Hematopoietic multipotent progenitor cell treated with erythropoietin and hydrocortisone succinate and interleukin-3 and kit ligand, for 6 days (in vitro differentiated cells): ENCODE measurements at places on chromosomes 12 and 14.

- no peak for DNase-seq
Observed at GRCh38 chr12:4974217-4974616, 64.5 kb downstream of the KCNA1 start.

GRCh38 chr12:52794479-52795331, 1.2 kb downstream of the KRT3 start:
- DNase-seq, result peak; percentile 24

- no peak for DNase-seq
Observed at GRCh38 chr12:28800129-28800528, 348.9 kb upstream of the FAR2 start.

- peak; percentile 26 for DNase-seq
Observed at GRCh38 chr12:119642986-119643385, 24.9 kb upstream of the PRKAB1 start.

DNA sequence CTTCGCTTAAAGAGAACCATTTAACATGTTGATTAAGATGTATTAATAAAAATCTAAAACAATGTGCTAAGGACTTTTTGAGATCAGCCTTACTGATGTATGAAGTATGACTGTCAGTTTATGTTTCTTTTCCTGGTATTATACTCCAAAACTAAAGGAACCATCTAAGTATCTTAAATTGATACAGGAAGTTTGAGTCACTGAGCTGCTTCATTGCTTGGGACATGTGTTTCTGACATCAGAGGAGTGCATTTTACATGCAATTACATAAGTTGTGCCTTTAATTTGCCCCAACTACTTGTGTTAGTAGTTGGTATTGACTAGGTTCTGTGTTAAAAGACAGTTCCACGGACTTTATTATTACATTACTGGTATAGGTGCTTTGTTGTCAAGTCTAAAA, 50.9 kb downstream of the PROX2 start:
- no peak for DNase-seq

DNA sequence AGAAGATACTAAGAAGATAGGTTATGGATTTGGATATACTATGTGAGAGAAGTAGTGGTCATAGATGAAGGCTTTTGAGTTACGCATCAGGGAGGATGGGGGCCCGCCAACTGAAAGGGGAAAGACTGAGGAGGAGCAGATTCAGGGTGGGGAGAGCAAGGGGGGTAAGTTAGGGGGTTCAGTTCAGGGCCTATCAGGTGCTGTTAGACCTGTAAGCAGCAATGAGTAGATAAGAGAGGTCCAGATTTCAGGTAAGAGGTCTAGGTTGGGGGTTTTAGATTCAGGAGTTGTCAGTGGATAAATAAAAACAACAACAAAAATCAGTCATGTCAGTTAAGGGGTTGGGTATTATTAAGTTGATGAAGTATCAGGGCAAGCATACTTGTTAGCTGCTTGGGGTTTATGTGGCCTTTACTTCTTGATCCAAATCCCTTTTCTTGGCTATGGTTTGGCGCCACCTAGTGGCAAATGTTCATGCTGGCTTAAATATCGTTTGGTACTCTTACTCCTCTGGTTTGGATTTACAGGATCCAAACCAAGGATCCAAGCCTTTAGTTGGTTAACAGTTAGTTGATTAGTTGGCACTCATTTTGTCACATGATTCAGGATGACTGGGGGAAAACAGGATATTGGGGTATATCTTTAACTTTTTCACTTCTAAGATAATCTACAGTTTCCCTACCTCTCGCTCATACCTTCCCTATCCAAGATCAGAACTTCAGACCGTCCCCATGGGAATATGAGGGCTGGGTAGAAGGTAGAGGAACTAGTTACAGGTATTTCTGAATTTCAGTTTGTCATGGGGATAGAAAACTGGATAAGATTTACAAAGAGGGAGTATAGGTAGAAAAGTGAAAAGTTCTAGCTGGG, 65.1 kb downstream of the PCNX1 start:
- peak; percentile 93 for DNase-seq

DNA sequence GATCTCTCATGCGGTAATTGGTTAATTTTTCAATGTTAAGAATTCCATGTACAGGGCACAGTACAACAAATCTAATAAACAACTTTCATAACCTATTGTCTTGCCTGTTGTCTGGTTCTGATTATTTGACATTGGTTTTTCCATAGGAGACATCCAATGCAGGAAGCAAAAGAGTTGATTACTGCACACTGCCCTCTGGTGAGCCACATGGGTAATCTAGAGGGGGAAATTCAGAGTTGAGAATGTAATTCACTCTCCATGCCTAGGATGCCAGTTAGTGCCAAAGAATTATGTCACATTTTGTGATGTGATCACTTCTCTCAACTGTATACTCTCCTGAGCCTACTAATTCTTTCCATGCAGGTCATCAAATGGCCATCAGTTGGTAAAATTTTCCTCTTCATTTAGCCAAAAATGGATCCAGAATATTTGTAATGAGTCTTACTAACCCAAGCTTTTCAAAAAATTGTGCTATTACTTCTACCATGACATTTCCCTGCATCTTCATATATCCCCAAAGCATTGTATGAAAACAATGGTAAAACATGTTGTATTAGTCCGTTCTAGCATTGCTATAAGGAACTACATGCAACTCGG, 17.7 kb upstream of the CCDC91 start:
- DNase-seq, result peak; percentile 76

GRCh38 chr14:97995038-97995437, 1197.9 kb downstream of the VRK1 start:
- DNase-seq, result no peak

GRCh38 chr14:105180592-105181548, at the start of gene NUDT14:
TSS of gene NUDT14 (minus strand) at chr14:105181312. CDS start at chr14:105181209, 103 bp downstream.
- peak; percentile 77 for DNase-seq

GRCh38 chr12:82436354-82436753, 78.0 kb downstream of the METTL25 start:
- DNase-seq, result no peak

DNA sequence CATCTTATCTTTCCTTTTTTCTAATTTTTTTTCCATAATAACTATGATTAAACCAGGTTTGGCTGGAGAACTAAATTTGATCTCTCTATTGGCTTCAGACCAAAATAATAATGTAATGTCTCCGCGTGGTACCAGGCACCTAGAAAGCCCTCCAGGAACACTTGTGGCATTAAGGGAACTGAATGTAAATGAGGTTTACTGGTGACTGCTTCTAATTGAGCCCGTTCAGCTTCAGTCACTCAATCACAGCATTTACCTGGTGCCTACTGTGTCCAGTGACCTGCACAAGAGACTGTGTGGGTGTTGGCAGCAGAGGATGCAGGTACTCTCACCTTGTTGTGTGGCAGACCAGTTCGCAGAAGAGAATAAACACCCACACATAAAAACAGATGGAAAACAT, 302.5 kb downstream of the DPF3 start:
- DNase-seq, result no peak

DNA sequence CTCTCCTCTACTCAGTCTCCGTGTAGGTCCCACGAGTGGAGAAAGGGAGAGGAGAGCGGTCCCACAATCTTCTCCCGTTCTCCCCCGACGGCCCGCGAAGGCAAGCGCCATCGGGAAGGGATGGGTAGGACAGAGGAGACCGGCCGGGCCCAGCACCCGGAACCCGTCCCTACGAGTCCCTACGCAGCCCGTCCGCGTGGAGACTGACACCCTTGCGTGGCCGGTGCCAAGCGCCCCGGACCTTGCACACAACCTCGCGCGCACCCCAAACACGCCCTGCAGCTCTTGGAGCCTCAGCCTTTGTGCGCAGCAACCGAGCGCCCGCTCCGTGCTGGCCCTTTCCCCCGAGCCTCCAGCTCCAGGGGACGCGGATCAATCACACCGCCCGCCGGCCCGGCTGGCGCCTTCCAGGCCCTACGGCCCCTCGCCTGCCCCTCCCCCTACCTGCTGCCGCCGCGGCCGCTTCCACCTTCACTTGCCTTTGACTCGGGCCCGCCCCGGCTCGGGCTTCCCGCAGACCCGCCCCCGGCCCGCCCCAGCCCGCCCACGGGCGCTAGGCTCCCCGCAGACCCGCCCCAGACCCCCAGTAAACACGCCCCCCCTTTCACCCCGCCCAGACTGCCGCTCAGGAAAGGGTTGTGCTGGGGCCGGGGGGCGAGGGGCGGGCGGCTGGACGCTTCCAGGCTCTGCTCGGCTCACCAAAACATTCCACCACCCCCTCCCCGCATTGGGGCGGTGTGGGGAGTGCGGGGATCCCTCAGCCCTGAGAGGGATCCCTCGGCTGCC, at the start of gene NDRG2:
Gene NDRG2, minus strand, starts transcription at position 477 of the 786 bp plus-strand sequence. CDS start 1,746 bp downstream, outside the sequence.
- DNase-seq, result peak; percentile 70

DNA sequence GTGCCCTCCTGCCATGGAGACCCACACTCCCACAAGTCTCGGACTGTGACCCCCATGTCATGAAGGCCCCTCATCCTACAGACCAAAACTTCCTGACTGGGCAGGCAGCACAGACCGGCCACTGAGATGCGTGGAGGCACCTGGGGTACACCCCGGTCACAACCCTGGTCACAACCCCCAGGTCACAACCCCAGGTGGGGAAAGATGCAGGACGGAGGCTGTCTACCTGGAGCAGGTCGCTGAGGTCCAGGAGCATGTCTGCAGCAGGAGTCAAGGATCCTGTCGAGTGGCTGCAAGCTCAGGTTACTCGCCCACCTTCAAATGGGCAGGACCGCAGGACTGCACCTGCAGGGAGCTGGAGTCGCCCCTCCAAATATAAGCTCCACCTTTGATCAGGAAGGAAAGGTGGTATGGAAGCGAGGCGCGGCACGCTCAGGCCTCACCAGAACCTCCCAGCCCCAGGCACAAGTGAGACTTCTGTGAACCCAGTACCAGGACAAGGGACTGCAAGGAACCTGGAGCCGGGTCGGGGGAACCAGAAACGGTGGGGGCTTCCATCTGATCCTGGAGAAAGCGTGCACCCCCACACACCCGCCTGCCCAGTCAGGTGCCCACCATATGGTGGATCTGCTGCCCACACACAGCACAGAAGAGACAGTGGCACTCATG, 8.1 kb downstream of the BTBD6 start:
- no peak for DNase-seq

GRCh38 chr14:60840313-60840712, 105.8 kb downstream of the MNAT1 start:
- no peak for DNase-seq

DNA sequence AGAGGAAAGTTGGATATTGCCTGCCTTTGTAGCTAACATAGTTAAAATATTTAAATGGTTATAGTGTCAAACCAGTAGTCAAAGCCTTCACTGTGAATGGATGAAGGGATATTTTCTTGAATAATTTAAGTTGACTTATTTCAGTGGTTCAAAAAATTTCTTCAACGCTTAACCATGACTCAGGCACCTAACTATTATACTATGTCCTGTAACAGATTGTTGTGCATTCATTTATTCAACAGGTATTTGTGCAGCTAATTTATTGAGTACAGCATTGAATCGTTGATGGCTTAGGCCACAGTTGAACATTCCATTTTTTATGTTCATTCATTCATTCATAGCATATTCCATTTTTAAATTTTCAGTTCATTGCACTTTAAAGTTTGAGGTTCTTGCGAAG, 9.2 kb downstream of the HIF1A start:
- DNase-seq, result no peak

DNA sequence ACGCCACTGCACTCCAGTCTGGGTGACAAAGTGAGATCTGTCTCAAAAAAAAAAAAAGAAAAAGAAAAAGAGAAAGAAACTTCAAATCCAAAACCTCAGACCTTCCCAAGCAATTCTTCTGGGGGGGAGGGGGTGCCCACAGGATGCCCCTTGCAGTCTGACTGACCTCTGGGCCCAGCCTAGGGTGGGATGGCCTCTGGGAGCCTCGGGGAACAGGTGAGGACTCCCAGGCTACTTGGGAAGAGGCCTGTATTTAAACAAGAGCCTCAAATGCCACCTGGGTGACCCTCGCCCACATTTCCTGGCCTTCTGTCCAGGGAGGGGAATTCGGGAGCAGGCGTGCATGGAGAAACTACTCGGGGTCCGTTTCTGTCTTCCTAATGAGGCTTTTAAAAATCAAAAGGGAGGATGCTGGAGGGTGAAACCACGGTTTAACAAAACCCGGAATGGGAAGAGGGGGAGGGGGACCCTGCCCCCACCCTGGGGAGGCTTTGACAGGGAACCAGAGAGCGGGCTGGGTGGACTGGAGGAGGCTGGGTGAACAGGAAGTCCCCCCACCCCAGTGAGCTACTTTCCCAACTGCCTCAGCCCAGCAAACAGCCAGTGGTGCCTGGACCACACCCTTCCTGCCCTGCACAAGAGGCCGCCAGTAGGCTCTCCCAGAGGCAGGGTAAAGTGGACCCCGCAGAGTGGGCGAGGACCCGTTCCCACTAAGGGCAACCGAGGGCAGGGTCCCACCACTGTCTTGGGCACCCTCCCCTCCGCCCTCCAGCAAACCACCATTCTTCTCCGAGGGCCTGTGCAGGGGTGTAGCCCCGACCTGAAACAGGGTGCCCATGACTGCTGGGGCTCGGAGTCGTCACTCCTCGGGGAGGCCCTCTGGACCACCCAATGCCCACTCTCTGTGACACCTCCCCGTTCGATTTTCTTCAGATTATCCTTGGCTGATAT, 1.5 kb upstream of the FBRSL1 start:
- peak; percentile 84 for DNase-seq

DNA sequence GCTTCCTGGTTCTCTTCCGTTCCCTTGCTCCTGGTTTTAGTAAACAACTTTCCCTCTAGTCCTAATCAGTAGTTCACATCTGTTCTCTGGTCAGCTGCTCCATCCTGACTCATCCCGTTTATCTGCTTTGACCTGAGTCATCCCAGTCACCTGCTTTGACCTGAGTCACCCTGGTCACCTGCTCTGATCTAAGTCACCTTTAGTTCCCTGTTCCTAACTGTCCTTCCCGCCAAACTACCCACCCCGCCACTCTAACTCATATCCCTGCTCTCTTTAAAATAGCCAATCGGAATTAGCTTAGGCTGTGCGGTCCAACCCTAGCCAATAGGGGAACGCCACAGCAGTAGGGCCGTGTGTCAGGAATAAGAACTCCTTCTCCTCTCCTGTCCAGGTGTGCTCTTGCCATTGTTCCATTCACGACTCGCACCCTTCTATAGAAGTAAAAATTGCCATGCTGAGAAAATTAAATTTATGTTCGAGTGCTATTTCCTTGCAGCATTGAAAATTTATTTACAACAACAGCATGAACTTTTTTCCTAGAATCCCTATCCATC, 3.1 kb upstream of the ANKRD33 start:
- no peak for DNase-seq

DNA sequence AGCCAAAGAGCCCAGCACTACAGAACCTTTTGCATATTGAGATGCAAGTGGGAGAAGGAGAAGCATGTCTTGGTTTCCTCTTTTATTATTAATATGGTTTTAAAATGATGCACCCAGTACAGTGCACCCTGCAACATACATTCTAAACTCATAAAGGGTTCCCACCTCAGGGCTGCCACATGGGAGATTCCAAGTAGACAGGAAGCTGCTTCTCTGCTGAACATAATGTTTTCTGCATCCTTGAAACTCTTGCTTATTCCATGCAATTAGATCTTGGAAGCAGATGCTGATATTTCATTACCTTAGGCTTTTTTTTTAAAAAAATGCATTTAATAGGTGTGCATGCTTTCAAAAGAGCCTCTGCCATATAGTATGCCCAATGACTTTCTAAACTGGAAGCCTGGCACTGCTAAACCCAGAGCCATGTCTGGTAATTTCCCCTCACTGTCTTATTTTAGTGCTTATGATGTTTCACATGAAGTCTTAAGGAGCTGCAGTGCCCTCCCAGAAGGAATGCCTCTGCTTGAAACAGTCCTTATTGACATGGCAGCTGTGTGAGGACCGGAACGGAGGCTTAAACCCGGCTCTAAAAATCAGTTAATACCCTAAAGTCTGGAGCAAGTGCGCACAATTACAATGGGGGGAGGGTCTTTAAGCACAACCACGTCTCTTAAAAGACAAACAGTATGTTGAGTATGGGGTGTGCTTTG, 2.0 kb upstream of the SIX1 start:
- DNase-seq, result no peak

GRCh38 chr12:27787559-27787958, 7.5 kb upstream of the MANSC4 start:
- DNase-seq, result no peak

- DNase-seq, result no peak
Observed at GRCh38 chr14:88166616-88167015, 156.5 kb downstream of the KCNK10 start.
